ENCODE measurements at places on chromosomes 4 and X.

- DNase-seq, result no peak
These were observed 312.4 kb downstream of the DHRSX start for GRCh38 chrX:2188330-2188792.

- DNase-seq, result no peak
These were observed 26.1 kb downstream of the PDGFC start for GRCh38 chr4:156945532-156945931.

- no peak for DNase-seq
These were observed 773 bp downstream of the PRMT9 start for GRCh38 chr4:147683188-147683591.

DNA sequence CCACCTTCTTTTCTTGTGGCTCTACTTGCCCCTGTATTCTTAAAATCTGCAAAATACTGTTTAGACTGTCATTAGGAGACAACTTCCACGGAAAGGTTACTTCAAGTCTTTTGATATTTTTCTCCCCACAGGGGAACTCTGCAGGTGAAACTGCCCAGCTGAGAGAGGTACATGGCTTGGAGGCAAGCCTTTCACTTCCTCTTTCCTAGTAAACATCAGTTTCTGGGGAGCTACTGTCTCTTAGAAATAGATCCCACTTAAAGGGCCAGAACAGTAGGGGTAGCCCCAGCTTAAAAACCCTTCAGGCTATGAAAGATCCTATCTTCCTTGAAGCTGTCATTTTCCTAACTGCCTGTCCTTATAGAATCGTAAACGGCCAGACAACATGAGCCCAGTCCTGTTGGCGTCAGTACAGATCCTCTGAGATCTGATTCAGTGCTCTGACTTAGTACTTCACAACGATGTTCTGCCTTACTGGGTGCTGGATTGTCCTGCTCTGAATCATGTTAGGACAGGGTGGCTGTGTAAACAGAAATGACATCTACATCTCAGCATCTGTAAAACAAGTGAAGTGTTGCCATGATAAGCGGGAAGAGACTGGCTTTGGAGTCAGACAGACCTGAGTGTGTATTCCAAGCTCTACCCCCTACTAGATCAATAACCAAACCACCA, 102.1 kb downstream of the ITIH6 start:
- DNase-seq, result no peak

GRCh38 chrX:44433556-44433955, 90.1 kb upstream of the EFHC2 start:
- DNase-seq, result no peak

GRCh38 chr4:101708293-101709039, 82.1 kb upstream of the BANK1 start:
- DNase-seq, result no peak

GRCh38 chr4:130542953-130543352, 1447.0 kb downstream of the C4orf33 start:
- DNase-seq, result no peak

DNA sequence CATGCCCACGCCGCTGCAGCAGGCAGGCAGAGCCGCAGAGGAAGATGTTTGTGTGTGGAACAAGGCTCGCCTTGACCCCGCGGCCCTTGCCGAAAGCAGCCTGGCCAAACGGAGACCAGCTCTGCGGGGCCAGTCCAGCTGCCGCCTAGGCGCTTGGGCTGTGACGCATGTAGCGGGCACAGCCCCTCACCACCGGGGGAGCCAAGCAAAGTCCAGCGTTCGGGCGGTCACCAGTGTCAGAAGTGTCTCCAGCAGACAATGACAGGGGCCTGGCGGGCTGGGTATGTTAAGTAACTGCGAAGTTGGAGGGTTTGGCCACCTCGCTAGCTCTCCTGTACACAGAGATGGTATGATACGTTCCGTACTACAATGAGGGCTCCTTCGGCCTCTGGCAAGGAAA, 1.3 kb downstream of the AMER1 start:
- no peak for DNase-seq

GRCh38 chr4:102988429-102989020, 31.0 kb downstream of the SLC9B1 start:
- no peak for DNase-seq

DNA sequence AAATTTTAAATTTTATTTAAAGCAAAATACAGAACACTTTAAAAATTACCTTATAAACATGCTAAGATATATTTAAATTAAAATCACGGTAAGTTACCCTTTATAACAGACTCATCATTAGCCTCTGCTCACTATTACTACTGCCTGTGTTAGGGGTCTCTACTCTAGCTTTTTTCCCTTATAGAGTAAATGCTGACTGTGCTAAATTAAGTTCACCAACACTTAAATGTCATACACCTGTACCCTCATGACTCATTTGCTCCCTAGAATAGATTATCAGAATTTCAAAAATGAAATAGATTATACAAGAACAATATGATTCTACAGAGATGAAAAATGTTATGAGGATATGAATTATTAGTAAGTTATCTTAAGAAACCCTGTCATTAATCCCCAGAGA, 131.1 kb upstream of the INPP4B start:
- DNase-seq, result no peak

DNA sequence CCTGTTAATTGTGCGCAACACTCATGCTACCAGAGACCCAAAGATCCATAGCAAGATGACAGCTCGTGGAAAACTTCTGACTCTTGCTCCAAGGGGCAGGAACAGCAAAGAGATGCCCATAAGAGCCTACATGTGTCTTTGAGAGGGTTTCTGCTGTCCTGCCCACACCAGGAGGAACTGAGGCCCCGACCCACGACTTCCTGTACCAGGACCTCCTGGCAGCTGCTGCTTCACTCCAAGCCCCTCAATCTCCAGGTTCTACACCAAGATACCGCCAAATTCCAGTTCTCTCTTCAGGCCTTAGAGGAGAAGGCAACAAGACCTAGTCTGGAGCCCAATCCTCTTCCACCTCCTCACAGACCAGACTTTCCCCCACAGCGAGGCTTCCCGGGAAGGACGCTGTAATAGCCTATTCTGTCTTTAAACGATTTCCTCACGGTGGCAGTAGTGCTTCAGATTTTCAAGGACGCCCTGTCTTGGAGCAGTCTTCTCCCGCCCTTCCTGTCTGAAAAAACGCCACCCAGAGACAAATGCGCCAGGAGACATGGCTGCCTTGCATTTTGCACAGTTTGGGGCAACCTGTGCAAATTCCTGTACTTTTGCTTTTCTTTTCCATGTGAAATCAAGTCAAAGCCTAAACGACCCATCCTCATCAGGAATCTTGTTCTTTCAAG, 230.2 kb upstream of the STK26 start:
- no peak for DNase-seq

Data from stimulated activated CD4-positive, alpha-beta T cell treated with anti-CD3 and anti-CD28 coated beads, Interleukin-1b, Interleukin-23, amount 100 ng/mL, for 1 hour (primary cell).